ENCODE measurements at places on chromosomes 2 and 18.

DNA sequence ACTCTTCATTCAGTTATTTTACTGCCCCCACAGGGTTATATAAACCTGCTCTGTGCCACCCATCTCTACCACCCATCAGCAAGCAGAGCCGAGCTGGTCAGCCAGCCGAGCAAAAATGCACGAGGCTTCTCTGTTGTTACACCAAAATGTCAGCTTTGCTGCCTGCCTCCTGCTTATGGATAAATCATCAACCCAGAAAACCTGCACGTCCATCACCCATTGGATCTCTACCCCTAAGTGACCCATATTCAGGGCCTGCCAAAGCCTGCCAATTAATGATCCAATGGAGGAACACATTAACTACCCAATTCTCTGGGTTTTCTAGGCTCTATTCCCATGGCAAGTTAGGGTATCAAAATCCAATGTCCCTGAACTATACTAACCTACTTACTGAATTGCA is 365.5 kb upstream of the ACVR2A start:
- DNase-seq = no peak

DNA sequence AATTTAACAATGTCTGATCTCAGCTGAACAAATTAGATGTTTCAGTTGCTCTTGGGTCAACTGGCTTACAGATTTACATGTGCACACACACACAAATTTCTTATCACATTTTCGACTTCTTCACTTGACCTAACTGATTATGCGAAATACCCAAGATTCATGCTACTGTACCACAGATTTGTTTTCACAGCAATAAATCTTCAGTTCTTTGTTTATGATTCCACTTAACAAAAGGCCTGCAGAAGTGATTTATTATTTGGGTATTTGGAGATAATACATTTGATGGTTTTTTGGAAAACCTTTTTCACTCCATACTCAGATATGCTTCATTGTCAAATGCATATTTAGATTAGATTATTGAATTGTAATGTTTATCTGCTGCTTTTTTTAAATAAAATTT is 129.0 kb downstream of the GALNT1 start:
- no peak for DNase-seq

DNA sequence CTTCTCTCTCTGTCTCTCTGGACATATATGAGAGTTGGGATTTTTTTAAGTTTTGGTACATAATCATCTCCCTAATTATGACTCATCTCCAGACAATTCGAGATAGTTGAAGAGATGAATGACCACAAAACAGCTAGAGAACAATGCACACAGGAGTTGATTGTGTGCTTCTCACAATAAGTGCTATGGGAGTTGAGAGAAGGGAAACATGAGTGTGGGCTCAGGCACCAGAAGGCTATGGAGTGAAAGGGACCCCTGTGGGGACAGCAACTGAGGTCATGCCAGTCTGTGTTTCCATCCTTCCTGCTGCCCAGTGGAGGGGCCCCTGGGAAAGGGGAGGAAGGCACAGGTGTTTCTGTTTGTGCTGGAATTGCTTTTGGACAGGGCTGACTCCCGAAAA is 6.5 kb upstream of the YWHAQ start:
- no peak for DNase-seq

GRCh38 chr2:72003124-72003523 is 144.5 kb downstream of the CYP26B1 start:
- no peak for DNase-seq

GRCh38 chr18:62364558-62364957 is 39.4 kb downstream of the TNFRSF11A start:
- DNase-seq = no peak

GRCh38 chr2:125471963-125472362 is 1184.0 kb upstream of the GYPC start:
- no peak for DNase-seq

DNA sequence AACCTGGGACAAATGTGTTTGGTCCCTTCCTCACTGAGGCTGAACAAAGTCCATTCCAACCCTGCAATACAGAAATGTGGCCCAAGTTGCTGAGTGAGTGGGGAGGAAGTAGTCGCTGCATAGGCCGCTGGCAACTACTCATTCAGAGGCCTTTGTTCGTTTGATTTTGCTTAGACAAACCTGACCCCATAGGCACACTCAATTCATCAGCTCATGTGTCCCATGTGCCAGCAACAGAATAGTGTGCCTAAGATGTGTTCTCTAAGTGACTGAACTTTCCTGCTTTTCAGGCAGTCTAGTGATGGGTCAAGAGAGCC is 23.0 kb downstream of the PTPN18 start:
- no peak for DNase-seq

DNA sequence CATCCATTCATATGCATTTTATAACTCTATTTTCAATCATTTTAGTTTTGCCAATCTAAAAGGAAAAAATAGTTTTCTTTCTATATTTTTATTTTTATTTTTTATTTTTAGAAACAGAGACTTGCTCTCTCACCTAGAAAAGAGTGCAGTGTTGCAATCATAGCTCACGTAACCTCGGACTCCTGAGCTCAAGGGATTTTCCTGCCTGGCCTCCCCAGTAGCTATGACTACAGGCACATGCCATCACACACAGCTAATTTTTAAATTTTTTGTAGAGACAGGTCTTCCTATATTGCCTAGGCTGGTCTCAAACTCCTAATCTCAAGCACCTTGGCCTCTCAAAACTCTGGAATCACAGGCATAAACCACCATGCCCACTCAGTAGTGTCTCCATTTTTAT is 125.5 kb upstream of the XIRP2 start:
- no peak for DNase-seq

DNA sequence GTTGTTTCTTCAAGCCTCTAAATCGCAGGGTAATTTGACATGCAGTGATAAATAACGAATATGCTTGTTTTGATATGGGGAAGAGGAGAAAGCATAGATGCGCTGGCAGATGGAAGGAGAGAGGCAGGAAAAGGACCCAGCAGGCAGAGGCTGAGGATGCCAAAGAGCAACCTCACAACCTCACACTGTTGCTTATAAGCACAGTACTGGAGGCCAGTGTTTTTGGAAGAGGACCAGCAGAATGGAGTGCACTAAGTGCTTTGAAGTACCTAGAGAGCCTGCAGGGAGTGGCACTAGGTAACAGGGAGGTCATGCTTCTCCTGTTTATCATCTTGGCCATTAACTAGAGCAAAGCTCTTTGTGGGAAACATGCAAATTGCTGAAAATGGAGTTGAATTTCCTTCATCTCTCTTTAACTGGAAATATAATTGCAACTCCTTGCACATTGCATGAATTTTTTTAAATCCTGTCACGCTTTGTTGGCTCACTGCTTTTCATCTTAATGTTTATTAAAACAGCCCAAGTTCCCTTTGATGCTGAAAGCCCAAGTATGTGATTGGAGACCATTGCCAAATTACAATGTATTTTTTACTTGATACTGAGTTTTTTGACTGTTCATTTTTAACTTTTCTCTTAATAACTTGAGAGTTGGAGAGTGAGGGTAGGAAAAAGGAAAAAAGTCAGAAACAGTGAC is 236.4 kb downstream of the LRRTM1 start:
- DNase-seq = no peak

DNA sequence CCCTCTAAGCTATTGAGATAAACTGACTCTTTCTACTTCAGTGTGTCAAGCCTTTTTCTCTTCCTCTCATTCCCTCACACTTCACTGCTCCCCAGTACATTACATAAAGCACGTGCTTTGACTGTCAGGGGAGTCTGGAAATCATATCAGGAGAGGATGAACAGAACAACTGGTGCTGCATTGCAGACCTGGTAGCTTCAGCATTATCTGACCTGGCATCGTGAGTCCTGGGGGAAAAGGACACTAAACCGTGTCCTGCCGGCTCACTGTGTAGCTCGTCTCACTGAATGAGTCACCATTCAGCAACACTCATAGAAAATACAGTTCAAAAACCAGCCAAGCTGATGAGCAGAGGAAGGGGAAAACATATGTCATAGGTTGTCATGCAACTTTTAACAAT is 108.5 kb upstream of the UNC80 start:
- no peak for DNase-seq

DNA sequence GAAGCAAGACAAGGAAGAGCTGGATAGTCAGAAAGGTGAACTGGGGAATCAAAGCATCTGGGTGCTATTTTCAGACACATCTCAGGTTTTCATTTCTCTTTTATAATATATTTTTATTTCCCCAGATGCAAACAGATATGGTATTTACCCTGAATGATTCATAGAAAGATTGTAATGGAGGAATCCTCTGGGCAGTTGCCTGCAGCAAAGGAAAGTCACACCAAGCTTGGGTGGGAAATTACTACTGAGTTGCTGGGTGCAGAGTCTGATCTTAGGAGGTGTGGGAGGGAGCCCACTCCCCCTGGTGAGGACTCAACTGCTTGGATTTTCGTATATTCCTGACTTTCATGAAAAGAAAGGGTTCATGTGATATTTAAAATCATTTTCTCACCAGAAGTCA is 2.1 kb downstream of the EFR3B start:
- DNase-seq = no peak

- no peak for DNase-seq
Measured at GRCh38 chr18:10318691-10318970, 135.8 kb upstream of the APCDD1 start.

- no peak for DNase-seq
Measured at GRCh38 chr2:144404586-144405314, 115.2 kb downstream of the ZEB2 start.

- no peak for DNase-seq
Measured at GRCh38 chr2:64922482-64923384, 66.5 kb upstream of the SLC1A4 start.

DNA sequence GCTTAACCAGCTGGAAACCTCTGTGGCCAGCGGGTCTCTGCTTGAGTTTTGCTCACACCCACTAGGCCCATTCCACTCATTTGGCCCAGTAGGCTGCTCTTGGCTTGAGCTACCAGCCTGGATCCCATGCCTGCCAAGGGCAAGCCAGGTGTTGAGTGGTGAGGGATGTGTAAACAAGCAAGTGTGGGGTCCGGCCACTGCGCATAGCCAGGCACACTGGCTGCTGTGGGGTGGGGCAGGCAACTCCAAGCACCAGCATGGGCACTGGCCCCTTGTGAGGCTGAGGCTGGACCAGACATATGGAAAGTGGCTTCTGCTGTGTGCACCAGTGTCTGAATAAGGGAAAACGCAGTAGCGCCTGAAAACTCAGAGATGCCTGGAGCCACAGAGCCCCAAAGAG is 732.7 kb downstream of the NR4A2 start:
- DNase-seq = no peak

DNA sequence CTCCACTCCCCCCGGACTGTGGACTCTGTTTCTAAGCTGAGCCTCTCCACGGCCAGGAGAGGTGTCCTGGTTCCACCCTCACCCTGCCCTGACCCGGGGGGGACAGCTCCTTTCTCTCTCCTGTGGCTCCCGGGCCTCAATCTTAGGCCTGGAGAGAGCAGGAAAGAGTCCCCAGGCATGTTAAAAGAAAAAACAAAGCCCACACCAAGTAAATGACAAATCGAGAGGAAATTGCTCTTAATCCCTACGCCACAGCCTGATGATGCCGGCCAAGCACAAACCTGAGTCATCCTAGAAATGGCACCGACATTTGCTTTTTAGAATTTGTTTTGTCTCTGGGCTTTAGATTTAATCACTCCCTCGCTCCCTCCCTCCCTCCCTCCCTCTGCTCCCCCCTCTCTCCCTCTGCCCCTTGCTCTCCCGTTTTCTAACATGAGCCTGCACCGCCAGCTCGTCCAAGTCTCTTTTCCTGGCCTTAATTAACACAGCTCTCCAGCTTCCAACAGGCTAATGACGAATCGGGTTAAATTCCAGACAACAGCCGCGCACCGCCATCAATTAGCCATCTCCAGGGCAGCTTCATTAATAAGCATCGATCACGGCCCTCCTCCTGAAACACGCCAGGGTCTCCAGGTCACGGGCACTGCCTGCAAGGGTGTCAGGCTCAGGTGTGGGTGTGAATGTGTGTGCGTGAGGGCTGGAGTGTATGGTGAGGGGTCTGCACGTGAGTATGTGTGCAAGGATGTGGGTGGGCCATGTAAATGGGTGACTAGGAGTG is 230.8 kb downstream of the CELF4 start:
- no peak for DNase-seq
